ENCODE measurements at places on chromosomes 12 and 14. TPM values are rescaled to one million over a fixed set of nuclear protein-coding genes. Genes with fewer than 3 reads are reported as not detected.

The MRPS35 gene
- 30.7 TPM for total RNA-seq

The PTPRQ gene
- not detected for total RNA-seq

The NACA gene
- 819 TPM for total RNA-seq

The CCDC38 gene
- not detected for total RNA-seq

The OTOGL gene
- total RNA-seq, result 0.41 TPM

The RNF212B gene
- total RNA-seq, result not detected

The TCL1B gene
- not detected for total RNA-seq

The GALNT6 gene
- 24.0 TPM for total RNA-seq

The CLEC7A gene
- 5.2 TPM for total RNA-seq

The SMCO2 gene
- not detected for total RNA-seq

GRCh38 chr14:91238085-91238484 is 6.4 kb downstream of the GPR68 start:
- no peaks in the 10 kb centered on the region for H3K36me3 ChIP-seq
- DNase-seq, result no peak
- H3K27me3 ChIP-seq, result no peaks in the 10 kb centered on the region
- no peak overlapping the region for H3K27ac ChIP-seq

DNA sequence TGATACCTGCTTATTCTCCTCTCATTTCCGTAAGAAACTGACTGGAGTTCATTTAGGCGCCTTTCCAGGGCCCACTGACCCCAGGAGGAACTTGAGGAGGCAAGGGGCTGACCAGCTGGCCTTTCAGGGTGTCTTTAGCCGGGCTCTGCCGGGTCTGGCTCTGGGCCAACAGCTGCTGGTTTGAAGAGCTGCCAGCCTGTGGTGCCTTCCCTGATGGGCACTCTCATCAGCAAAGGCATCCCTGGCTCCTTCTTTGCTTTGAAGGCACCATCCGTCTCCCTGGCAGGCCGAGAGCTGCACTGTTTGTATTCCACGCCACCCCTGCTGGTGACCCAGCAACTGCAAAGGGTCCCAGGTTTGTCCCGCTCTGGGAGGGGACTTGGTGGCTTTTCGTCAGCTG is 42.0 kb downstream of the IQSEC3 start:
- H3K4me3 ChIP-seq, result no peak overlapping the region
- no peaks in the 10 kb centered on the region for H3K4me1 ChIP-seq
- DNase-seq, result peak; percentile 49
- H3K27ac ChIP-seq, result no peak overlapping the region

DNA sequence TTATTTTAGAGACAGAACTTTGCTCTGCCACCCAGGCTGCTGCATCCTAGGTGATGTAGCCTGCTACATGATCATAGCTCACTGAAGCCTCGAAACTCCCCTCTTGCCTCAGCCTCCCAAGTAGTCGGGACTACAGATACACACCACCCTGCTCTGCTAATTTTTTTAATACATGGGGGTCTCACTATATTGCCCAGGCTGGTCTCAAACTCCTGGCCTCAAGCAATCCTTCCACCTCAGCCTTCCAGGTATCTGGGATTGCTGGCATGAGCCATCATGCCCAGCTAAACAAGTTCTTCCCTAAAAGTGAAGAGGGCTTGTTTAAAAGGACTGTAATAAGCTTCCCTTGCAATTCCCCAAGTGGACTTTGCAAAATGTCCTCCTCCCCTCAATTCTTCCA is 310.4 kb downstream of the PAWR start:
- H3K36me3 ChIP-seq, result no peaks in the 10 kb centered on the region
- no peak overlapping the region for H3K4me3 ChIP-seq
- no peak for DNase-seq
- H3K27ac ChIP-seq, result no peak overlapping the region
- H3K27me3 ChIP-seq, result no peaks in the 10 kb centered on the region

GRCh38 chr12:96048393-96048969 is 13.1 kb upstream of the LTA4H start:
- H3K36me3 ChIP-seq, result no peaks in the 10 kb centered on the region
- DNase-seq, result no peak
- H3K27ac ChIP-seq, result no peak overlapping the region
- H3K4me3 ChIP-seq, result no peak overlapping the region

- DNase-seq, result no peak
- no peaks in the 10 kb centered on the region for H3K36me3 ChIP-seq
These were observed 2.2 kb upstream of the FBXO33 start for GRCh38 chr14:39434401-39434800.

- DNase-seq, result no peak
- H3K4me3 ChIP-seq, result no peak overlapping the region
- peaks cover 4% of the 10 kb centered on the region for H3K4me1 ChIP-seq
- H3K27me3 ChIP-seq, result no peaks in the 10 kb centered on the region
- no peak overlapping the region for H3K27ac ChIP-seq
These were observed 141.3 kb downstream of the SMOC1 start for GRCh38 chr14:70020352-70021170.

DNA sequence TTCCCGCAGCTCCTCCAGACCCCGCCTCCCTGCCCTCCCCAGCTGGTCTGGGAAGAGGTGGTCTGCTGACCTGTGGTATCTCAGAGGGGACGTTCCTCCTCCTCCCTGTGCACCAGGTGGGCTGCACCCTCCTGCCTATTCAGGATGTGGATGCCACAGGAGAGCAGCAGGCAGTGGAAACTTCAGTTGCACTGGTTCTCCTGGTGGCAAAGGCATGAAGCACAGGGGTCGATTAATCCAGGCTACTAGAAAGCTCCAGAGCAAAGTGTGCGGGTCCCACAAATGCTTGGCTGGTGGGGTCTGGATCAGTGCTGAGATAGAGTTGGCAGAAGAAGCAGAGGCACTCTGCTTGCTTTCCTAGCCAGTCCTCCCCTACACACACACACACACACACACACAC is 197.0 kb downstream of the SLC41A2 start:
- H3K4me3 ChIP-seq, result no peak overlapping the region
- H3K36me3 ChIP-seq, result no peaks in the 10 kb centered on the region
- no peak overlapping the region for H3K27ac ChIP-seq
- DNase-seq, result no peak

- H3K4me1 ChIP-seq, result peaks cover 25% of the 10 kb centered on the region
- no peaks in the 10 kb centered on the region for H3K27me3 ChIP-seq
- H3K4me3 ChIP-seq, result peak overlapping the region; percentile 61
- no peak for DNase-seq
These were observed 413 bp downstream of the RARG start for GRCh38 chr12:53231671-53231920.

DNA sequence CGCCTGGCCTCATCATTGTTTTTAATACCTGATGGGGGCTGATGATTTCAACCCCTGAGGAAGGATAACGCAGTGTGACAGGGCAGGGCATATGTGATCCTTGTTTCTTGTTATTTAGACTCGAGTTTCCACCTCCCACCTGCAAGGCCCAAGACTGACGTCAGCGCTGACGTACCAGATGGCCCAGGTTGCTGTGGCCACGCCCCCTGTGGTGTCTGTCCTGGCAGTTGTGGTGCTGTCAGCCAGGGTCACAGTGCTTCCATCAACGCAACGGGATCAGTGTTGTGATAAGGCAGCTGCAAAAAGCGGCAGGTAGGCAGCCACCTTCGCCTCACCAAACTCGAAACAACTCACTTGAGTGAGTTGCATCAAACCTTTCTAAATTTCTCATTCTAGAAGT is 18.4 kb downstream of the DDX51 start:
- H3K4me1 ChIP-seq, result no peaks in the 10 kb centered on the region
- no peaks in the 10 kb centered on the region for H3K27me3 ChIP-seq
- peaks cover 23% of the 10 kb centered on the region for H3K36me3 ChIP-seq
- no peak for DNase-seq
- no peak overlapping the region for H3K27ac ChIP-seq

DNA sequence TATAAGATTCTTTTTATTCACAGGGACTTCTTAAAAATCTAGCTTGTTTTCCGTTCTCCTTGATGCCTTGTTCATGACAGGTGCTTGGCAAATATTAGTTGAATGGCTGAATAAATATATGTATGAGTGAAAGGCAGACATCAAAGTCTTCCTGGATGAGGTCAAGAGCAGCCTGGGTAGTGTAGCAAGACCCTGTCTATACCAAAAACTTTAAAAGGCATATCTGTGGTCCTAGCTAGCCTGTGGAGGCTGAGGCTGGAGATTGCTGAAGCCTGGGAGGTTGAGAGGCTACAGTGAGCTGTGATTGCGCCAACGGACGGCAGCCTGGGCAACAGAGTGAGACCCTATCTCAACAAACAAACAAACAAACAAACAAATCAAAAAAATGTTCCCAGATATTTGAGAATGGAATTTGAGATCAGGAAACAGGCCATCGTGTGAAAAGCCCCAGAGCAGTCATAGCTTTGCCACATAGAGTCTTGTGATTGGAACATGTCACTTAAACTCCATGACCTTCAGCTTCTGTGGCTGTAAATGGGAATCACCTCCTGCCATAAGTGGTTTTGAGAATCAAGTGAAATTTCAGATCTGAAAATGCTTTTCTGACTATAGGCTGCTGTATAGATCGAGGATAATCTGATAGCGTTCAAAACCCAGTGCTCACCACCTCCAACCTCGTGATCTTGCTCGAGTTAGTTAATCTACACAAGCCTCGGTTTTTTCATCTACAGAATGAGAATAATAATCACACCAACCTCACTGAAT is 64.3 kb downstream of the ZFP36L1 start:
- no peaks in the 10 kb centered on the region for H3K36me3 ChIP-seq
- H3K4me1 ChIP-seq, result peaks cover 15% of the 10 kb centered on the region
- H3K27ac ChIP-seq, result peak overlapping the region; percentile 11

DNA sequence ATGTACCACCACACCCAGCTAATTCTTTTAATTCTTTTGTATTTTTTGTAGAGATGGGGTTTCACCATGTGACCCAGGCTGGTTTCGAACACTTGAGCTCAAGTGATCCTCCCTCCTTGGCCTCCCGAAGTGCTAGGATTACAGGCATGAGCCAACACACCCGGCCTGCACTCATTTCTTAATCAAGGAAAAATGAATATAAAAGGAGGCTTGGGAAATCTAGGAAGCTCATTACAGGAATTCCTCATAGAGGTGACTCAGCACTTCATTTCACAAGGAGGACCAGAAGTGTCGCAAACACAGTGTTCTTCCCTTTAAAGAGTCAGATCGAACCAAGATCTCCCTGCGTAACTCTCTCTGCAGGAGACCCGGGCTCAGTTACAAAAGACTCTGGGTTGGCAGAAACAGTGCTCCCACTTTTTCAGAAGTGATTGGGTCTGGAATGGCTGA is 30.3 kb downstream of the NFKBIA start:
- no peaks in the 10 kb centered on the region for H3K27me3 ChIP-seq
- no peaks in the 10 kb centered on the region for H3K36me3 ChIP-seq
- DNase-seq, result peak; percentile 54
- H3K4me3 ChIP-seq, result no peak overlapping the region
- peak overlapping the region; percentile 35 for H3K27ac ChIP-seq

GRCh38 chr12:12685305-12685704 is 10.7 kb downstream of the GPR19 start:
- H3K4me3 ChIP-seq, result no peak overlapping the region
- H3K4me1 ChIP-seq, result no peaks in the 10 kb centered on the region
- DNase-seq, result no peak
- H3K27me3 ChIP-seq, result no peaks in the 10 kb centered on the region
- no peaks in the 10 kb centered on the region for H3K36me3 ChIP-seq

- no peaks in the 10 kb centered on the region for H3K36me3 ChIP-seq
- DNase-seq, result no peak
- H3K27me3 ChIP-seq, result peaks cover 9% of the 10 kb centered on the region
- H3K27ac ChIP-seq, result no peak overlapping the region
These were observed 1.5 kb downstream of the EML5 start for GRCh38 chr14:88791252-88791621.

DNA sequence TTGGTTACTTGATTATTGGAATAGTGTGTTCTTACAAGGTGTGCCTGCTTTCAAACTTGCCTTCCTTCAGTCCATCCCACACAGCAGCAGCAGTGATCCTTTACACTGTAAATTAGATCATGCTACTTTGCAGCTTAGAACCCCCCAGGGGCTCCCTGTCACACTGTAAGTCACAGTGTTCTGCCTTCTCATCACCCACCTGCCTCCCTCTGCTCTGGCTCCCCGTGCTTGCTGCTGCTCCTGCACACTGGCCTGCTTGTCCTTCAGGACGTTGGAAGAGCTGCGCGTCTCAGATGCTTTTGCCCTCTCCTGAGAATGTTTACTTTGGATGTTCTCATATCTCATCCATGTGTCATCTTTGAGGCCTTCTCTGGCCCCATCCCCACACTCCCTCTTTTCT is 27.3 kb downstream of the ZC3H14 start:
- DNase-seq, result no peak
- H3K4me1 ChIP-seq, result peaks cover 3% of the 10 kb centered on the region
- peaks cover 44% of the 10 kb centered on the region for H3K36me3 ChIP-seq
- H3K27me3 ChIP-seq, result no peaks in the 10 kb centered on the region
- H3K27ac ChIP-seq, result no peak overlapping the region

DNA sequence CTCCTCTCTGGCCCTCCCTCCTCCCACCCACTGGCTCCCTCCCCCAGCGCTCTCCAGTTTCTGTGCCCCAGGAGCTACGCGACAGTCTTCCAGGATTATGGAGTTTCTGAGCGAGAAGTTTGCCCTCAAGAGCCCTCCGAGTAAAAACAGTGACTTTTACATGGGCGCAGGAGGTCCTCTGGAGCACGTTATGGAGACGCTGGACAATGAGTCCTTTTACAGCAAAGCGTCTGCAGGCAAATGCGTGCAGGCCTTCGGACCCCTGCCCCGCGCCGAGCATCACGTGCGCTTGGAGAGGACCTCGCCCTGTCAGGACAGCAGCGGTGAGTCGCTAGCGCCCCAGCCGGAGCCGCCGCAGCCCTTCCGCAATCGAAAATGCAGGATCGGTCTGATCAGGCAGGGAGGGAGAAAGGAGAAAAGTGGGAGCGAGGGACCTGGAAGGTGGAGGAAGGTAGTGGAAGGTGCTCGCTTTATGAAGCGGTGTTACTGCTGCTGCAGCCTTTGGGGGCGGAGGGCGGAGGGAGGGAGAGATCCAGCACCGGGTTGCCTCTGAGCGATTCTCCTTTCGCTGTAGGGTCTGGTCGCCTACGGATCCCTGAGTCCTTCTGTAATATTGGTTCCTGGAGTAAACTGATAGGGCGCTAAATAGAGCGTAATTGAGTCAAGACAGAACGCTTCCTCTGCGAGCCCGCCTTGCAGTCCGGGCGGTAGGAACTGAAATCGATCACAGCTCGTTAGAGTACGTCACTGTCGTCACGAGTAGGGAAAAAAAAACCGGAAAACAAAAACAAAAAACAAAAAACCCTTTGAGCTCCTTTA is at the start of gene ALX1:
ALX1 (plus strand) TSS at position 56 of the 819 bp plus-strand sequence; CDS start at position 98, 42 bp downstream.
- H3K4me1 ChIP-seq, result peaks cover 15% of the 10 kb centered on the region
- peaks cover 100% of the 10 kb centered on the region for H3K27me3 ChIP-seq
- H3K4me3 ChIP-seq, result no peak within 1 kb of the TSS
- no peaks in the 10 kb centered on the region for H3K36me3 ChIP-seq
- peak; percentile 9 for DNase-seq
